Hepatic stellate cell (primary cell): ENCODE measurements at places on chromosomes 13 and 19.

GRCh38 chr13:76717092-76717491 lies 169.1 kb downstream of the KCTD12 start:
- DNase-seq: no peak

DNA sequence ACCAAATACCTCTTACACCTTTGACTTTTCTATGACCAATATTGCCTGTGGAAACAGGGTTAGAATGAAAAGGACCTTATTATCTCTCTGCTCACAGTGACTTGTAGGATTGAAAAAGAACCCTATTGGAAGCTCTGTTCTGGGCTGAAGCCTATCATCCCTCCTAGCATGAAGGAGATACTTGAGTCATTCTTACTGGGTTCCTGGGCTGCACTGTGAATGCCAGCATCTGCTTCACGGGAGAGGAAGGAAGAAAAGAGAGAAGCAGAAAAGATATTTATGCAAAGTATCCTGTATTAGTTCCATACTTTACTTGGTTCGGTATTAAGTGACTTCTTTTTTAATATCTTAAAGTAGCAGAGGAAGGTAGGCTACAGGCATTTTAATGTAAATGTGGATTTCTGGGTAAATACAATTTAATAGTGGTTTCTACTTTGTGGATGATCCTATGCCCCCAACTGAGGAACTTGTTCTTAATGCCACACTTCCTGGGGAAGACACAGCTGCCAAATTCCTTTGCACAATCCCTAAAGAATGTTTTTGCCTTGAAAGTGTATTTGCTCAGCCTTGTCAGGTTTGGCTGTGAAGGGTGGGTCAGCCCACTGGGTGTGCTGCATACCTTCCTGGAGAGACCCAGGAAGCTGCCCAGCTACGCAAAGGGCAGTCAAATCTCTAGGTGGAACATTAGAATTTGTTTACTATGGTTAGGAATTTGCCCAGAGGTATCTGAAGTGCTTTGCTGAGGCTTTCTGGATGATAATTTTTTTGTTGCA lies 13.7 kb upstream of the SCEL start:
- DNase-seq: no peak

DNA sequence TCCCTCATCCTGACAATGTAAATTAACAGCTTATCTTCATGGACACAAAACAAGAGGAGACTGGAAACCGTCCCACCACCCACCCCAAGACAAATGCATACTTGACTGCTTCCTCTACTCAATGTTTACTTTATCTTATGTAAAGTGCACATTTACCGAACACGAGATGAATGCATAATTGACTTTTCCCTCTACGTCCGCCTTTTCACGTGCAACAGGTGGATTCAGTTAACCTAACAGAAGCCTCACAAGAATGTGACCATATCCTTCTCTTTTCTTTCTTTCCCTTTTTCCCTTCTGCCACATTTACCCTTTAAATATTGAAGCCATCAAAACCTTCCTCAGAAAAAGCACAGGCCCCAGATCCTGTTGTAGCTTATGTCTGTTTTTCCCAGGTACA lies 468.0 kb downstream of the UQCRFS1 start:
- DNase-seq: no peak

GRCh38 chr19:45591004-45591637 lies 6.5 kb upstream of the OPA3 start:
- no peak for DNase-seq

DNA sequence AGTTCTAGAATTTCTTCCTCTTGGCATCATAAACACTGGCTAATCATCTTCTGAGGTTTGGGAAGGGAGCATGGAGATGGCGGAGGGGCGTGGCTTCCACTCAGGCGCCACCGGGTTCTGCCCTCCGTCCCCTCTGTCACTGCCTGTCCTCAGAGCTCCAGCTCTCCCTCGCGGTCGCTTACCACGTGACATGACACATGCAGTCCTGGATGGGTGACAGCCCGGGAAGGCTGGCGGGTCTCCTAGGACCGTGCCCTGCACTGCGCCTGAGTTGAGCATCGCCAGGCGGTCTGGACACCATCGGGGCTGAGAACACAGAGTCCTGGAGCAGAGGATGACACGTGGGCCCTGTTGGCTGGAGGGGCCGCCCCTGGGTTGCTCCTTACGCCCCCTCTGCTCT lies 123.3 kb downstream of the RAB20 start:
- no peak for DNase-seq

GRCh38 chr13:23889615-23890607 lies 711 bp upstream of the MIPEP start:
- peak; percentile 29 for DNase-seq

DNA sequence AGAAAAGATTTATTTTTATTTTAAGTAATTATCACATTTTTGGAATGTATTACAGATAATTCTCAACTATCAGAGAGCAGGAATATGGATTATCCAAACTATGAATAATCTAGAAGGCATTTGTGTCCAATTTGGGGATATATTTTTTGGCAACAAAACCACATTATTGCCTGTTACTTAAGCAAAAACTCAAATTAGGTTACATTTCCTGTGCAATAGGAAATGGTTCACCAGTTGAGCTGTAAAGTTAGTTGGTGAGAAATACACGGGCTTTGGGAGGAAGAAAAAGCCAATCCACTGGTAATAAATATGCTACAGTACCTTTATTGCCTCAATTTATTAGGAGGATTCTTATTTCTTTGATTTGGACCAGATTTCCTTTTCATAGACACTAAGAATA lies 1075.2 kb downstream of the PCDH9 start:
- DNase-seq: no peak

DNA sequence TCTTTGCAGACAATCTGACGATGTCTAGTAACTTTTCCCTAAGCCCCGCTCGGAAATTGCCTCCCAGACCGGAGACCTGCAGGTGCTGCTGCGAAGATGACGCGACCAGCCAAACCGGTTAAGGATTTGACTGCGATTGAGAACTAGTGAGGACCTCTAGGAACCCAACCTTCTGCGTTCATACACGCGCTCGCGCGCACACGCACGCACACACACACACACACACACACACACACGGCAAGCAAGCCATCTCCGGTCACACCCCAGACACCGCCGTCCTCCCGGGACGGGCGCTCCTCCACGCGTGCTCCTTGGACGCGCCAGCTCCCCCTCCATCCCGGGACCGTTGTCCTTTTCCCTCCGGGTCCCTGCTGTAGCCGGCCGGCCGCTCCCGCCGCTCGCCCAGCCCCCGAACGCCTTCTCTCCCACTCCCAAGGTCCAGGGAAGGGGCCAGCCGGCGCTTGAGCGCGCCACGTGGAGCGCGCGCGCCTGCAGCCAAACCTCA lies 1.2 kb downstream of the TBC1D4 start:
- peak; percentile 26 for DNase-seq

- DNase-seq: no peak
Observed at GRCh38 chr19:295687-296370, 4.6 kb upstream of the PLPP2 start.

- DNase-seq: peak; percentile 52
Observed at GRCh38 chr19:13748169-13748828, 16.0 kb upstream of the MRI1 start.

DNA sequence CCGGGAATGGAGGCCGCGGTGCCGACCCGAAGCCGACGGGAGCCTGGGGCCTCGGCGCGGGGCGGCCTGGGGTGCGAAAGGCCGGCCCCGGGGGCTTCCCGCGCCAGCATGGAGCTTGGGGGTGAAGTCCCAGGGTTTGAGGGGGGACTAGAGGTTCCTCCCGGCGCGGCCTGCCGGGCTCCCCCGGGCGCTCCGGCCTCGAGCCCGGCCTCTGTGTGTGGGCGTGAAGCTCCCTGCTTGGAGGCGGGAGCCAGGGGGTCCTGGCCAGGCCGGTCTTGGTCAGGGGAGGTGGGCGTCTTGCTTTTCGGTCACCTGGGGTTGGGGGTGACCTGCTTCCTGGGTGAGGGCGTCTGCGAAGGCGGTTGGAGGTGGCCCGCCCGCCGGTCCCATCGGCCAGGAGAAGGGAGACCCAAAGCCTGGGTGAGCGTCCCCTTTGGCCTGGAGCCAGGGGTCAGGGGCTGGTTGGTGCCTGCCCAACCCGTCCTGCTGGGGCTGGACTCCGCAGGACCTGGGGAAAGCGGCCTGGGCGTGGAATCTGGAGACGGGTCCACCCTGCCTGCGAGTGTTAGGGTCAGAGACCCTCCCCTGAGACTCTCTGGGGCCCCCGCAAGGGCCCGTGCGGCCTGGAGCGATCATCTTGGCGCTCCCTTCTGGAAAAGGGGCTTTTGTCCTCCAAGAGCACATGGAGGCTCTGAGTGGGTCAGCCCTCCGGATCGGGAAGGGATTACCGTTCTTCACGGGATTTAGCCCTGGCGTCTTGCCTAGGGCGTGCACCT lies 535 bp downstream of the BSG start:
- DNase-seq: peak; percentile 85

DNA sequence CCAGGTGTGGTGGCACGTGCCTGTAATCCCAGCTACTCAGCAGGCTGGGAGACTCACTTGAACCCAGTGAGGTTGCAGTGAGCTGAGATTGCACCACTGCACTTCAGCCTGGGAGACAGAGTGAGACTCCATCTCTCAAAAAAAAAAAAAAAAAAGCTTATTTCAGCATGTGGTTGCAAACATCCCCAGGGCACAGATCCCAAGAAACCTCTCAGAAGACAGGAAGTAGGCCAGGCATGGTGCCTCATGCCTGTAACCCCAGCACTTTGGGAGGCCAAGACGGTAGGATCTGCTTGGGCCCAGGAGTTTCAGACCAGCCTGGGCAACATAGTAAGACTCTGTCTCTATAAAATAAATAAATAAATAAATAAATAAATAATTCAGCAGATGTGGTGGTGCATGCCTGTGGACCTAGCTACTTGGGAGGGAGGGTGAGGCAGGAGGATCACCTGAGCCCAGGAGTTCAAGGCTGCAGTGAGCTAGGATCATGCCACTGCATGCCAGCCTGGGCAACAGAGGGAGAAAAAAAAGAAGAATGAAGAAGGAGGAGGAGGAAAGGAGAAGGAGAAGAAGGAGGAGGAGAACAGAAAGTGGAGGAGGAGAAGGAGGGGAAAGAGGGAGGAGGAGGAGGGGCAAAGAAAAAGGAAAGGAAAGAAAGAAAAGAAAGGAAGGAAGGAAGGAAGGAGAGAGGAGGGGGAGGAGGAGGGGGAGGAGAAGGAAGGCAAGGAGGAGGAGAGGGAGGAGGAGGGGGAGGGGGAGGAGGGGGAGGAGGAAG lies 4.3 kb upstream of the LRRC8E start:
- no peak for DNase-seq

DNA sequence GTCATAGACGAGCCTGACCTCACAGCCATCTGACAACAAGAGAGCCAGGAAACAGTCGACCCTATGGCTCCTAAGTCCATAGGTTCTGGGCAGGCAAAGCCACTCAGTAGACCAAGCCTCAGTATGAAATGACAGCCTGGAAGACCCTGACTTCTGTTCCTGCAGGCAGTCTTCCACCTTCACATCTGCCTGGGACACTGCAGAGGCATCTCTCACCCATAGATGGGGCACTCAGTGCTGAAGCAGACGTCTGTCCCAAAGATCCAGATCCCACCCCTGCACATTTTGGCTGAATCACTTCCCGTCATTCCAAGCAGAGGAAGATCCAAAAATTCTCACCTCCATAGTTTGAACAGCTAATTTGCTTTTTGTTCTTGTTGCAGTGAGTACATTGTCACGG lies 139.3 kb upstream of the ZNF507 start:
- no peak for DNase-seq

GRCh38 chr19:29745253-29745652 lies 30.2 kb upstream of the C19orf12 start:
- DNase-seq: no peak

DNA sequence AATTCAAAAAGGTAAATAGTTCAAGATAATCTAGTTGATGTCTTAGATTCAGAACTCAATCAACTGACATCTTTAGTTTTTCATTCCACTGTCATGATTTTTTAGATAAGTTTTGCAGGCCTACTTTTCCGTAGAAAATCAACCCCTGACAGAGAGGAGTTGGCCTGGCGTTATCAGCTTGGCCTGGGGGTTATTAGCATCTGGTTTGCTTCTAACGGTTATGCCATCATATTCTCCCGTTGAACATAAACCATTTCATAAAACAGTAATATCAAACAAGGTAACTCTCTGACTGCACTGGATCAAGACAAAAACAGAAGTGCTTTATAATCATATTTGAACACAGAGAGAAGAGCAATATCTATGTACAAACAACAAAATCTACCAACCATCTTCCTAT lies 130.8 kb upstream of the PCDH20 start:
- no peak for DNase-seq

DNA sequence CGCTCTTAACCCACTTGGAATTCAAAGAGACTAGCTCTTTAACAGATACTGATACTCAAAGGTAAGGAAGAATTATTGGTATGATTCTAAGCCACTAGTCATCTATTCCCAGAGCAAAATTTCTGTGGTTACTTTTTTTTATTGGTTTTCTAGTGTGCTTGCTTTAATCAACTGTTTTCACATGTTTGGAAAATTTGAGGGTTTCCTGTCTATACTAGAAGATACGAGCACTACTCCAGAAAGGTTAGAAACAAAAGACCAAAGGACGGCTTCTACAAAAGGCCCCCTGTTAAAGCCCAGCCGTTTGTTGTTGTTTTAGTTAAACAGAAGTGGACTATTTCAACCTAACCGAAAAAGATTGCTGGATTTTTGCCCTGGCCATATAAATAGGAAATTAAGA lies 18.5 kb upstream of the LPAR6 start:
- no peak for DNase-seq

DNA sequence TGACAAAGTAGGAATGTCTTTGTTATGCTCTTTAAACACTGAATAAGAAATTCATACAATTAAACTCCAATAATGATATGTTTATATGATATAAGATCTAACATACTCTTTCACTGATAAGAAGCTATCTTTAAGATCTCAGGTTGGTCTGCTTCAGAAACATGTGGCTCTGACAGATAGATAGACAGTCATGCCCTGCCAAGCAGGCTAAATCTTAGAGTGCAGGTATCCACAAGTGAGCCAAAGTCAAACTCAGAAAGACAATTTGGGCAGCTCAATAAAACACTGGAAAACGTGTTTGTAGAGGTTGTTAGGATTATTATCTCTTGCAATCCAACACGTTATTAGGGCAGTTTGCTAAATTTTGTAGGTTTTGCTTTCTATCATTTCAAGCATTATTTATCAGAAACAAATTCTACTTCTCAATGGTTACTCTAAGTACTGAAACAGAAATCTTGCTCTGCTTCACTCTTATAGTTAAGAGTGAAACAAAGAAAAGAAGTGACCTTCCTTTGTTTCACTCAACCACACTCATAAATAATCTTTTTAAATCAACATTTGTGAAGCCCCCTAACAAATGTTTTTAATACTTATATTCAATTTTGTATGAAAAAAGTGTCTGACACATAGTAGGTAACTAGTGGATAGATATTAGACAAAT lies 1255.6 kb downstream of the DIAPH3 start:
- no peak for DNase-seq

DNA sequence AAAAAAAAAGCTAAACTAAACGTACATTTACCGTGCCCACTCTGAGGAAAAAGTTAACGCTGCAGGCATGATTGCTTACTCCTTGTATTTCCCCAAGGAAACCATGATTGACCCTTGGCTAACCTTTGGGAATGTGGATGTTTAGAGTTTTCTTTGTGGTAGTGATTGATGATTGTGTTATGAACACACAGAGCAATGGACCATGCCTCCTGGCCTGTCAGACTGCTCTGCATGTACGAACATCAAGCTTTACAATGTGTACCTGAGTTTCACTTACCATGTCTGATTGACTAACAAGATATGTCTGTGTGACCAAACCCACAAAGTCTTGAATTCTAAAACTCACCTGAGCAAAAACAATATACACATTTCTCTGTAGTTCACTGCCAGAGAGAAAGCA lies 35.1 kb downstream of the MYCBP2 start:
- no peak for DNase-seq
